Uterus (tissue), 4 donors: ENCODE measurements at places on chromosomes 5 and 9. TPM values are rescaled to one million over a fixed set of nuclear protein-coding genes. Genes with fewer than 3 reads are reported as not detected.

Gene MSMP
- not detected for total RNA-seq

DNA sequence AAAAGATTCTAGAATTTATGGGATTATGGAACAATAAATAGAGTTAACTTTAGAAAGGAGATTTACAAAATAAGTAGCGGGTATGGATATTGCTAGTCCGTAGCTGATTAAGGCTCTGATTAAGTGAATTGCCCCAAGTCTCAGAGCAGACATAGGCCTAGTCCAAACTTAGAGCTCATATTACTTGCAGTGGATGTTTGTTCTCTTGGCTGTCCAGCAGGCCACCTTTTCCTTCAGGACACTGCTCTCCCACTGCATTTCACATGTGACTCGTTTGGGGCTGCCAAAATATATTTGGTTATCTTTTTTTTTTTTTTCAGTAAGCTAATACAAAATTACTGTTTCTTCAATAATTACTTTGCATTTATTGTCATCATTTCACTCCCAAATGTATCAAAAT lies 76.6 kb downstream of the ARRDC3 start:
- H3K27ac ChIP-seq = peak overlapping the region; percentile 28
- no peaks in the 10 kb centered on the region for H3K4me1 ChIP-seq
- DNase-seq = no peak
- no peaks in the 10 kb centered on the region for H3K27me3 ChIP-seq

GRCh38 chr5:98433673-98434072 lies 339.8 kb upstream of the RGMB start:
- no peak for DNase-seq
- H3K4me3 ChIP-seq = no peak overlapping the region
- no peaks in the 10 kb centered on the region for H3K36me3 ChIP-seq
- H3K4me1 ChIP-seq = no peaks in the 10 kb centered on the region
- H3K27me3 ChIP-seq = no peaks in the 10 kb centered on the region

DNA sequence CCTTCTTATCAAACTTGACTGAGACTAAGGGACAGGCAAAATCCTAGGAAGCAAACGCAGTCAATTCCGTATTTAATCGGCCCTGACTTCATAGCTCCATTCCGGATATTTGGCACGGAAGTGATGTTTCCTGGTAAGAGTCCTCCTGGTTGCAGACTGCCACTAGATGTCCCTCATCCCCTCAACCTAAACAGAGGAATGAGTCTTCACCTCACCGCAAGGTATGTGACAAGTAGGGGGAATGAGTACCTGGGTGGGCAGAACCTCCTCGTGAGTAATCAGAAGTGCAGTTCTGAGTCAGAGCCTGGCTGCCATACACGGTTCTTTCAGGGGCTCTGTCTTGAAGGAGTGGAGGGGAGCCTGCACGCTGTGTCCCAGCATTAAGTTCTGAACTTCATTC lies 173.6 kb downstream of the MUSK start:
- H3K27me3 ChIP-seq = no peaks in the 10 kb centered on the region
- H3K4me3 ChIP-seq = no peak overlapping the region

- H3K27me3 ChIP-seq = no peaks in the 10 kb centered on the region
- no peak for DNase-seq
- H3K27ac ChIP-seq = no peak overlapping the region
- no peaks in the 10 kb centered on the region for H3K36me3 ChIP-seq
- H3K4me1 ChIP-seq = no peaks in the 10 kb centered on the region
- no peak overlapping the region for H3K4me3 ChIP-seq
Observed at GRCh38 chr5:134069553-134069952, 44.9 kb upstream of the TCF7 start.
